ENCODE measurements at places on chromosomes 12 and 14.

DNA sequence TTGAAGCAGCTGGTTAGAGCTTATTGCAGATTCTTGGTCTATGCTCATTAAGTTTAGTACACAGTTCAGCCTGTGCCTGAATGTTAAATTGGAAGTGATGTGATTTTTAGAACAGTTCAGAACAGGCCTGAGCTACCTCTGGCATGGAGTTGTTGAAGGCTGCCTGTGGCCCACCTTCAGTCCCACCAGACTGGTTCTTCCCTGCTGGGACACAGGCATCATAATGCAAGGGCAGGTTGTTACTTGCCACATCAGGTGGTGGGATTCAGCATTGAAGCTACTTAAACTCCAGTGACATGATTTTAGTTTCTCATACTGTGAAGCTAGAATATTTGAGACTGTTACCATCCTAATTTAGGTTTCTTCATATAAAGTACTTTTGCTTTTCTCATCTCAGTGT is 49.4 kb downstream of the PROX2 start:
- peak; percentile 26 for DNase-seq

DNA sequence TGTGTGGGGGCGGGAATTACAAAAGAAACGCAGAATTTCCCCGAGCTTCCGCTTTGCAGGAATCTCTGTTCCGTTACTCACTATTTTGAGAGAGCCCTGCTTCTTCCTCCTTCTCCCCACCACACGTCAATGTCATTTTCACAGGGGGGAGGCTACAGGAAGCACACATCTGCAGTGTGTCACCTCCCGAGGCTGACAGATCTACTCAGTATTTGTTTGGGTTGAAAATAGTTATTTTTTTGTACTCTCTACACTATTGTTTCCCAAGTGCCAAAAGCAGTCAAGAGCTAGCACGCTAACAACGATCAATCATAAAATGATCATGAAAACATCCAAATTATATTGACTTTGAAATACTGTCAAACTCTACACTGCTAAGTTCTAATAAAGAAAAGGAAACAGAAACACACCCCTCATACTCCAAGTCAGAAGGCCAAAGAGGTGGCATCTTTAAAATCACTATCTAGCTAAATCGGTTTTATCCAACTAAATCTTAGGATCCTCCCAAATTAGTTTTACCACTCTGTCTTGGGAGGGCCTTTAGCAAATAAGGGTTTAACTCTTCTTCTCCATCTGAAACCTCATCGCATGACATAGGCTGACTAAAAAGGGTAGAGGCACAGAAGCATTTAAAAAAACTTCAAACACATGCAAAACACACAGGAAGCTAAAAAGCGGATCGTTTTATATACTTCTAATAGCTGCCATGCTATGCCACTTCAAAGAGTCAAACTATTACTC is 51.8 kb downstream of the FOXN3 start:
- no peak for DNase-seq

DNA sequence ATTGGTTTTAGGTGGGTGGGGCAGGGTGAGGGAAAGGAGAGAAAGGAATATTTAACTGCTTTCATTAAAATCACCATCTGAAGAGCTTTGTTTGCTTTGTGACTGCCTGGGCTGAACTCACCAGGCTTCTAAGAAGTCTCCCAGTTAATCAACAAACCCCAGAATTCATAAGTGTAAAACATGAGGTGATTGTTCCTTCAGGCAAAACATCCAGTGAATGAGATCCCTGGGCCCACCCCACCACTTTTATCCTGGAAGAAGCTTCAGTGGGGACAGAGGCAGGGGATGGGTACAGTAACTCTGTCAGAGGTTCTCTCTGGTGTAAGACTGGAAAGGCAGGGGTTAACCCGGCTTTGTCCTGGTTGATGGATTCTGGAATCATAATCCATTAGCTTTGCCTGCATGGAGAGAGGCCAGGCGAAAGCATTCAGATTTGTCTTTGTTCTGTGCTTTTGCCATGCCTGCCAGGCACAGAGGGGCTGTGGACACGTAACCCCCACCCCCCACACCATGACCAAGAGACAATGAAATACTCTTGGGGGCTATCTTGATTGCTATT is 16.7 kb downstream of the PDE1B start:
- DNase-seq: no peak

DNA sequence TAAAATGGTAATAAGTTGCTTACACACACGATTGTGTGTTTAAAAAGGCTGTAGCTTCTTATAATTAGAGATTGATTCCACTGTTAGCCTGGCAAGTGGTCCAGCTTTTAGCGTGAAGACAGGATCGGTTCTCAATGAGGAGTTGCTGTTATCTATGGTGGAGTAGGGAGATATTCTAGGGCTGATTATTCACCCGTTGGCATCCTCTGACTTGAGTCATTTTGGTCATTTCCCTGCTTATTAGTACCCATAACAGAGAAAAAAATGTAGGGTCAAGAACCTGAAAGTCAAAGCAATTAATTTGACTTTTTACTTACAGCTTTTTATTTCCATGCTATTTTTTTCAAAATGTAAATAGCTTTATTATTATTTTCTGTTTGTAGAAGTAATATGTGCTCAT is 76.0 kb downstream of the KCNK13 start:
- DNase-seq: no peak

GRCh38 chr12:103884316-103884715 is 43.3 kb upstream of the NT5DC3 start:
- peak; percentile 77 for DNase-seq

- peak; percentile 30 for DNase-seq
These were observed 48.7 kb upstream of the ABCC9 start for GRCh38 chr12:21989819-21990412.

Data from NCI-H2171 treated with DMSO at 0.1 percent for 48 hours (cell line).